Stimulated activated CD8-positive, alpha-beta memory T cell treated with anti-CD3 and anti-CD28 coated beads, Interleukin-4, amount 100 ng/mL, for 4 hours (primary cell): ENCODE measurements at places on chromosomes 3 and 15.

- DNase-seq = no peak
Measured at GRCh38 chr15:57751177-57751800, 44.8 kb downstream of the POLR2M start.

- DNase-seq = no peak
Measured at GRCh38 chr15:60396958-60397771, 621 bp downstream of the ANXA2 start.

GRCh38 chr15:51842265-51842664 lies 12.8 kb downstream of the TMOD3 start:
- no peak for DNase-seq

DNA sequence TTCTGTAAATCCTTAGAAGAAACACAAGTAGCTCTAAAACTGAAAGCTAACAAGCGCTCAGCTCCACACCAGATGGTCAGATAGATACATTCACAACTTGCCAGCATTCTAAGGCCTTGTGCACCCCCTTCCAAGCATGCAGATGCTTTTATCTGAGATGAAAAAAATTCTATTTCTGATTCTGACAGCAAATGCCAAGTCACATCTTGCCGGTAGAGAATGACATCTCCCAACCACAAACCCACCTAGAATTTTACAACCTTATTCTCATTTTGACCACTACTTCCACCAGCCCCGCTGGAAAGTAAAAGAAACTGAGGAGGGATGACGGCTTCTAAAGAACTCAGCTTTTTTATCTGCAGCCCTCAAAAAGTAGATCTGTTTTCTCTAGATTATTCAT lies 57.7 kb downstream of the SUMF1 start:
- no peak for DNase-seq

- no peak for DNase-seq
Measured at GRCh38 chr3:183554377-183554776, 1.1 kb downstream of the KLHL6 start.

- DNase-seq = no peak
Measured at GRCh38 chr15:78597583-78597982, 23.2 kb downstream of the CHRNA3 start.

DNA sequence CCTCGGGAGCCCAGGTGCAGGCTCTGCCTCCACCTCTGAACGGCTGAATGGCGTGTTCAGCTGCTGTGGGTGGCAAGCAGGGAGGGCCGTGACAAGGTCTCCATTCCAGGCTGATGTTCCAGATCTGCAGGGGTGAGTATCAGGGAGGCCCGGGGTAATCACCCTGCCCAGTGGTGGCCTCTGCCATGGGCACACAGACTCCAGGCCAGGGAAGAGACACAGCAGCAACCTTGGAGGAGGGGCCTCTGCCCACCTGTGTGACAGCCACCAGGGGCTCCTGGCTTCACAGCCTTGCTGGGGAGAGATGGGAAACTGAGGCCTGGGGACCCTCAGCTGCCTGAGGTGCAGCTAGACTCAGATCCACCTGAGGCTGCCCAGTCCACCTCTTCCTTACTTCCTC lies 25.6 kb upstream of the ACAD9 start:
- no peak for DNase-seq

GRCh38 chr3:19149368-19149767 lies 1.1 kb downstream of the KCNH8 start:
- DNase-seq = no peak

DNA sequence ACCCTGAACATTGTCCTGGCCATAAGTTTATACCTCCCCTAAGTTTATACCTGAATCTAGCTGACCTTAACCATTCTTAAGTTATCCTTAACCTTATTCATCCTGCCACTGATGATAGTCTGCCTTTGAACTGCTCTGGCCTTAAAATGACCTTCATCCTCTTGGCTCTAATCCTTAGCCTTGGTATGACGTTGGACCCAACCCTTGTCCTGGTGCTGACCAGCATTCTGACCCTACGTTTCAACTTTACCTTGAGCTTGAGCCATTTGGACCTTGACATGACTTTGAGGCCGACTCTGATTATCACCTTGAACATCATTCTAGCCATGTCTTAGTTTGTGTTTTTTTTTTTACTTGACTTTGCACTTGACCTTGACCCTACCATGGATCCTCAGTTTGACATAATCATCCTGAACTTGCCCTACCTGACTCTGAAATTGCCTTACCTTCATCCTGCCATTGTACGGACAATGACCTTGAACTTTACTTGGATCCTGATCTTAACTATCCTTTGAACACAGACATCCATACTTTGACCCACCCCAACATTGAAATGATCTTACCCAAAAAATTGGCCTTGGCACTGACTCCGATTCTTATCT lies 61.1 kb upstream of the ACAD9 start:
- no peak for DNase-seq

GRCh38 chr3:64022451-64023186 lies 675 bp downstream of the PSMD6 start:
- no peak for DNase-seq

DNA sequence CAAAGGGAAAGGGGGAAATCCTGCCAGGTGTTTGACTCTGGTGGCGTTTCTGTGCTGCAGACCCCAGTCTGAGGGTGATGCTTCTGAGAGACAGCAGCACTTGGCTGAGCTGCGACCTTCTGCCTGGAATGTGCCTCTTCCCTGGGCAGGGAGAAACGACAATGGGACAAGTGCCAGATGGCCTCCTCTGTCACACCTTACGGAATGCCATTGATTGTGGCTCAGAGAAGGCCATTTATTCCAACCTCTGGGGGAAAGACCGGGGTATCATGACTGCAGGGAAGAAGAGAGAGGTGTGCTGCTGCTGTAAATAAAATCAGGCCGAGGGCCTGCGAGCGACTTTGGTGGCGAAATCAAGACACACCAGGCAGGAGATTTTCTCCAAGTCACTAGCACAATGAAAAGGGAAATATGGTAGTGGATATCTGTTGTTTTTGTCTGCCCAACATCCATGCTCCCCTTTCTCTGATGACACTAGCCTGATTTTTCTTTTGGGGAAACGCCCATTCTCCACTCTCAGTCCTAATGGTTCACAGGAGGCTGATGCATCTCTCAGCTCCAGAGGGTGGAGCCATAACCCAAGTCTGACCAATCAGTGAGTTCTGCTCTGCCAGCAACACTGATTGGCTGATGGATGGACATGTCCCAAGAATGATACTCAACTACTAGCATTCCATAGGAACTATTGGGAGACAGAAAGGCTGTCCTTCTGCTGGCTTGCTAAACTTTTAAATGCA lies 336.1 kb downstream of the FOXP1 start:
- DNase-seq = no peak

GRCh38 chr15:28182216-28182615 lies 83.1 kb upstream of the OCA2 start:
- DNase-seq = no peak

DNA sequence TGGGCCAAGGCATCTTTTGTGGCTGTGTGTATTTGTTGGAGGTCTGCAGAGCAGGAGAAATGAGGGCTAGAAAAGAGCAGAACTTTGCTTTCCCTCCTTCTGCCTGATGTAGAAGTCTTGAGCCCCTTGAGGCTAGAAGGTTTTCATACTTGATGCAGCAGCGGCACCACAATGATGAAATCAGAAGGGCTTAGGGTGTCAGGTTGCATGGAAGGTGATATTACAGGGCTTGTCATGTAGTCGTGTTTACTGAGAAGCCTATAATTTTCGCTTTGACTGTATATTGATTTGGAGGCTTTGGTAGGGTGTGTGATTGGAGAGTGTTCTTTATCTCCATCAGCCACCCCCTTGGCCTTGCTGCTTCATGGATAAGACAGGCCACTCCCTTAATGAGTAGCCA lies 339.8 kb downstream of the THSD4 start:
- DNase-seq = no peak

DNA sequence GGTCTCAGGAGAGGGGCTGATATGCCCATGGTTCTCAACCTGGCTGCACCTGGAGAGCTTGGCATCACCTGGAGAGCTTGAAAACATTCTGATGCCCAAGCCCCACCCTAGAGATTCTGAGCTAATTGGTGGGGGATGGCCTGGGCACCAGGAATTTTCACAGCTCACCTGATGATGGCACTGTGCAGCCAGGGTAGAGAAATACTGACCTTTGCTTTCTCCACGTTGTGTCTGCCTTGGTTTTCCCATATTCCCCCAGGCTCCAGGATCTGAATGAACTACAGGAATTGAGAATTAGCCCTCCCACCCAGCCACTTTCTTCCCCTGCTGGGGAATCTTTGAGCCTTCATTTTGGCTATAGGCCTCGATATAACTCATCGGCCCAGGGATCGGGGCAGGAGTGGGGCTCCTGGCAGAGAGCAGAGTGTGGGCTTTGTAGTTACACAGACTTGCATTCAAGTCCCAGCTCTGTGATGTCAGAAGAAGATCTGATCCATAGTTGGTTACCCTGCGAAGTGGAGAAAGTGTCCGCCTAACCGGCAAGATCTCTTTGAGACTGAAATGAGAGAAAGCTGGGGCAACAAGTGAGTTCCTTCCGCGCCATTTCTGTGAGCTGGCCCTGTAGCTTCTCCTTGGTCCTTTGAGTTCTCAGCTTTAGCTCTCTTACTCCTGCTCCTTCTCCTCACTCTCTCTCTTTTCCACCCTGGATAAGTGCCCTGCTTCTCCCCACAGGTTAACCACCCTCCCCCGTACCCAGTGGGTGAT lies 33.1 kb upstream of the UBE2Q2 start:
- DNase-seq = no peak

DNA sequence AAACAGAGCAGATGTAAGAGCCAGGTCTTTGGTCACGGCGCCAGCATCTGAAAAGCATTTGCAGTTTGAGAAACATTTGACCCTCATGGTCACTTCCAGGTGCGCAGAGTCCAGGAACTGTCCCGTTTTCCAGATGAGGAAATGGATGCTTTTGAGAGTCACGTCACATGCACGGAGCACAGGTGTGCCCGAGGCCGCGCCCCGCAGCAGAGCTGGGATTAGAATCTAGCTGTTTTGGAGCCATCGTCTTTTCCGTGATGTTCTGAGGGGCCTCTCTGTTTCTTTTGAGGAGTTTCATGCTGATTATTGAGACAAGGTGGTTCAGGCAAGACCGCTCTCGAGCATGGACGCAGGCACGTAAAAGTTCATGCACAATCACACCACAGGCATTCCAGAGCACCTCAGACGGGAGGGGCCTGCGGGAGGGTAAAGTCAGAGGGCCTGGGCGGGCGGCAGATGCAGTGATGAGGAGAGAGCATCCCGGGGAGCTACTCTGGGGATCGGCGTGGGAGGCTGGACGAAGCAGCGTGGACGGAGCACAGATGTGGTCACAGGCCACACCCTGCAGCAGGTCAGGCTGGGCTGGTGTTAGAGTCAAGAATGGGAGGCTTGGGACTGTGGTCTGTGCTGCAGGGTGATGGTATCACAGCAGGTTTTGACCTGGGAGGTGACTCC lies 139.2 kb upstream of the MEF2A start:
- DNase-seq = no peak

DNA sequence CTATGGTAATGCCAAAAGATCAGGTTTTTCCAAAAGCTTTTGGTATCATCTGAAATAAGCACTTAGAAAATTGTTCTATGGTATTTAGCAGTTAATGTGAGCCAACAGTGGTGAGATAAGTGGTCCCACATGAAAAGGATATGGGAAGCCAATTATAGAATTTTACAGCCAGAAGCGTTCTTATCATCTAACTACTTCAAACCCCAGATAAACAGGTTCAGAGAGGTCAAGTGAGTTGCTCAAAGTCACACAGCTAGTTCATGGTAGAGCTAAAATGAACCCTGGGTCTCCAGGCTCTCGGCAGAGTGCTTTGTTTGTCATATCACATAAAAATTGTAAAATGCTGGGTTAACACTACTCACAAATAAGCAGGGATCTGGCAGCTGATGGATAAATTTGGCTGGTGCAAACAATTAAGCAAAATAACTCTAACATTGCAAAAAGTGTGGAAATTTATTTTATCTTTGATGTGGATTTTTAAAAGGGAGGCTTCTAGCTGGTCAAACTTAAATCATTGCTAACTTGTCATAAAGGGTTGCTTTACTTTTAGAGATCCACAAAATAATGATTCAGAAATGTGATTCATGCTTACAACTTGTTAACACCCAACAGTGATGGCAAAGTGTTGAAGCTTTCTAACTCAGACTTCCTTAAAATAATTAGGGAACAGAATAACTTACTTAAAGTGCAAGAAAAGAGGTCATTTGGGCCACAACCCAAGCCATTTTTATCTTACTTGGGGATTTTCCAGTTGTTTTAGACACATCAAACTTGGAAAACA lies 202.8 kb upstream of the TBC1D5 start:
- DNase-seq = no peak

DNA sequence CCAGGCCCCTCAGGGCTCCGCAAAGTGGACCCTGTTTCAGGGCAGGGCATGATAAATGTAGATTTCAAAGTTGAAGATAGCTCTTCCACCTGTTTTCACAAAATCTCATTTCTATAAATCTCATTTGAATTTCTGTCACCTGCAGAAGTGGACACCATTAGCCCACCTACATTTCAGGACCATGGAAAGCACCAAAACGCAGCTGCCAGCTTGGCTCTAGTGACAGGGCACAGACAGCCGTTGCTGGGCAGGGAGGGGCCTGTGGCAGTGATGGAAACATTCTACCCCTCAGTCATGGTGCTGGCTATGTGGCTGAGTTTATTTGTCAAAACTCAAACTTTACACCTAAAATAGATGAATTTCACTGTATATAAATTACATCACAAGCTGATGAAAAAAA lies 40.4 kb downstream of the PRR23E start:
- DNase-seq = no peak

DNA sequence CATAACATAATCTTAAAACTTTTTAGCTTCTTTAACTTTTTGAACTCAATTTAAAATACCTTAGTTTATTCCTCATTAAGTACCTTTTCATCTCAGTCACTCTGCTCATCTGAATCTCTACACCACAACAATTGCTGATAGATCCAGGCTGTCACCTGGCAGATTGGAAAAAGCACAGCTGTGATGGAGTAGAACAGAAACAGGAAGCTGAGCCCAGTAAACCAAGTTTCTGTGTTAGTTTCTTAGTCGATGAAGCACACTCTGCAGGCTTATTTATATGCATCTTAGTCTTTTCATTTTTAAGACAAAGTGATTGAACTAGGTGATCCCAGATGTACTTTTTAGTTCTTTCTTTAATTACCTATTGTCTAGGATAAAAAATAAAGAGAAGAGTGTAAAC lies 1398.0 kb upstream of the ALCAM start:
- DNase-seq = no peak

DNA sequence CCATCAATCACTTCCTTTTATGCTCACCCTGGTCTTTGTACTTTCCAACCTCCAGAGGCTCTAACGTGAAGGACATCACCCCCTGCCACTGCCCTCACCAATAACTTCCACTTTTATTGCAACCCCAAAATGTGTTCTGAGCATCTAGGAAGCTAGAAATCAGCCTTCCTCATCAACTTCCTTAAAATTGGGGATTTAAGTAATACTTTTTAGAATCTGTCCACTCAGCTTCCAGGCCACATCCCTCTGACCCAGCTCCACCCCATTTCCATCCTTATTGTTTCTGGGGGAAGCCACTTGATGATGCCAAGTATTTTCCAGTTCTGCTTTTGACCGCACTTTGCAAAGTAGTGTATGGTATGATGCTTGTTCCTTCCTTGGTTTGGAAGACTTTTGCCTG lies 73.5 kb upstream of the XCR1 start:
- no peak for DNase-seq

GRCh38 chr15:82647045-82647834 lies at the start of gene CPEB1:
Gene CPEB1, minus strand, starts transcription at chr15:82647363. Its CDS starts 18,904 bp downstream, at chr15:82628459.
- peak; percentile 41 for DNase-seq

GRCh38 chr15:50506121-50506520 lies 40.3 kb downstream of the USP50 start:
- DNase-seq = no peak

GRCh38 chr15:65060641-65061397 lies 7.0 kb downstream of the RASL12 start:
- DNase-seq = no peak
